ENCODE measurements at places on chromosomes 7 and 10. TPM values are rescaled to one million over a fixed set of nuclear protein-coding genes. Genes with fewer than 3 reads are reported as not detected.

The SLC13A1 gene
- total RNA-seq, result not detected

The LIPJ gene
- total RNA-seq, result not detected

The ZNF853 gene
- 18.3 TPM for total RNA-seq

The FBXL13 gene
- total RNA-seq, result 0.83 TPM

The FAM237B gene
- total RNA-seq, result not detected

The LCOR gene
- 22.6 TPM for total RNA-seq

The PRKAR1B gene
- 10.9 TPM for total RNA-seq

The ACTL6B gene
- total RNA-seq, result not detected

DNA sequence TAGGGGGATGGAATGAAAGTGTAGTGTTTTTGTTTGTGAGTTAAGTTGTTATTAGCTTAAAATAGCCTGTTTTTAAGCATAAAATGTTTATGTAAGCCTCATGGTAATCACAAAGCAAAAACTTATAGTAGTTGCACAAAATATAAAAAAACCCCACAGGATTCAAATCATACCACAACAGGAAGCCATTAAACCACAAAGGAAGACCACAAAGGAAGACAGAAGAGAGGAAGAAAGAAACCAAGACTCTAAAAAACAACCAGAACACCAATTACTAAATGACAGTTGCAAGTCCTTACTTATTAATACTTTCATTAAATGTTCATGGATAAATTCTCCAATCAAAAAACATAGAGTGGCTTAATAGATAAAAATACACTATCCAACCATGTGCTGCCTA lies 63.6 kb downstream of the ANKRD7 start:
- H3K36me3 ChIP-seq, result no peaks in the 10 kb centered on the region
- DNase-seq, result no peak
- H3K4me1 ChIP-seq, result no peaks in the 10 kb centered on the region
- no peaks in the 10 kb centered on the region for H3K27me3 ChIP-seq
- H3K27ac ChIP-seq, result no peak overlapping the region

DNA sequence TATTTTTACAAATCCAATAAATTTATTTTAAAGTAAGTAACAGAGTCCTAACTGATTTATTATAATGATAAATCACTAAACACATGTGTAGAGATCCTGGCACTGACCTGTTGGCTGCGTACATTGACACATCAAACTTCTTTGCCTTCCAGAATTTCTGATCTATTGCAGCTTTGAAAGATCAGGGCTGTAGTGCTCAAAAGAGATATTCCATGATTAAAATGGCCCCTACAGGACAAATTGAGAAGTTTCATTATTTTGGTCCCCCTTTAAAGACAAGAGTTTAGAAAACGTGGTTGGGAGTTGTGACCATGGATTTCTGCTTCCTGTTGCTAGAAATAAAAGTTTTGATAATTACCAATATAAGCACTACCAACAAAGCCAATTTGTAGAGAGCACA lies 87.7 kb upstream of the PDK4 start:
- H3K4me3 ChIP-seq, result no peak overlapping the region
- DNase-seq, result no peak
- H3K27me3 ChIP-seq, result peaks cover 37% of the 10 kb centered on the region
- H3K27ac ChIP-seq, result no peak overlapping the region
- H3K36me3 ChIP-seq, result no peaks in the 10 kb centered on the region

DNA sequence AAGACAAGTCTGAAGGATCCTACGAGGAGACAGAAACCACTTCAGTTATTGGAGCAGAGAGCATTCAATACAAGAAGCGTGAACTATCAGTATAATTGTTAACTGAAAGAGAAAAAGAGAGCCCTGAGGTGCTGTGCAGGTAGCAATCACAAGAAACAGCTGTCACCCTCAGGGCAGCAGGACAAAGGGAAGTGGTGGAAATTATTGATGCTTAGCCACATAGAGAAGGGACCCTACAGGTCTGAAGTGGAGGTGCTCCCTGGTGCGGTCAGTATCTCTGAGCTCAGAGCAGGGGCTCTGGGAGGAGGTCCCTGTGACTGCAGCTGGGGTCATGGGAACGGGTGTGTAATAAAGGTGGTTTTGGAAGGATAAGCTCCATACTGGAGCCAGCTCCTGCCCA lies 97.8 kb upstream of the KLF6 start:
- peaks cover 37% of the 10 kb centered on the region for H3K4me1 ChIP-seq
- no peak for DNase-seq
- H3K36me3 ChIP-seq, result no peaks in the 10 kb centered on the region

DNA sequence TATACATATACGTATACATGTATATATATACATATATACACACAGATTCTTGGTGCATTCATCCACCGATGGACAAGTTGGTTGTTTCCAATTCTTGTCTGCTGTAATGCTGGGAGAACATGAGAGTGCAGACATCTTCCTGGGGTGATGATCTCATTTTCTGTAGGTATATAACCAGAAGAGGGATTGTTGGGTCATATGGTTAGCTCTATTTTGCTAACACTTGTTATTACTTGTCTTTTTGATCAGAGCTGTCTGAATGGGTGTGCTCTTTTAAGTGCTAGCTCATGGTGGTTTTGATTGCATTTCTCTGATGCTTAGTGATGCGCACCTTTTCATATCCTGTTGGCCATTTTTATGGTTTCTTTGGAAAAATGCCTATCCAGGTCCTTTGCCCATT lies 106.4 kb downstream of the TAX1BP1 start:
- no peaks in the 10 kb centered on the region for H3K27me3 ChIP-seq
- H3K36me3 ChIP-seq, result no peaks in the 10 kb centered on the region
- no peak overlapping the region for H3K4me3 ChIP-seq
- H3K27ac ChIP-seq, result no peak overlapping the region
- no peak for DNase-seq

- no peaks in the 10 kb centered on the region for H3K27me3 ChIP-seq
- H3K36me3 ChIP-seq, result no peaks in the 10 kb centered on the region
- H3K4me1 ChIP-seq, result peaks cover 18% of the 10 kb centered on the region
- DNase-seq, result no peak
Measured at GRCh38 chr10:12568391-12569009, 219.2 kb downstream of the CAMK1D start.

- H3K27me3 ChIP-seq, result peaks cover 12% of the 10 kb centered on the region
- no peak for DNase-seq
- H3K27ac ChIP-seq, result no peak overlapping the region
- H3K4me3 ChIP-seq, result no peak overlapping the region
- H3K36me3 ChIP-seq, result peaks cover 4% of the 10 kb centered on the region
Measured at GRCh38 chr7:100171087-100171681, 2.8 kb upstream of the GAL3ST4 start.

DNA sequence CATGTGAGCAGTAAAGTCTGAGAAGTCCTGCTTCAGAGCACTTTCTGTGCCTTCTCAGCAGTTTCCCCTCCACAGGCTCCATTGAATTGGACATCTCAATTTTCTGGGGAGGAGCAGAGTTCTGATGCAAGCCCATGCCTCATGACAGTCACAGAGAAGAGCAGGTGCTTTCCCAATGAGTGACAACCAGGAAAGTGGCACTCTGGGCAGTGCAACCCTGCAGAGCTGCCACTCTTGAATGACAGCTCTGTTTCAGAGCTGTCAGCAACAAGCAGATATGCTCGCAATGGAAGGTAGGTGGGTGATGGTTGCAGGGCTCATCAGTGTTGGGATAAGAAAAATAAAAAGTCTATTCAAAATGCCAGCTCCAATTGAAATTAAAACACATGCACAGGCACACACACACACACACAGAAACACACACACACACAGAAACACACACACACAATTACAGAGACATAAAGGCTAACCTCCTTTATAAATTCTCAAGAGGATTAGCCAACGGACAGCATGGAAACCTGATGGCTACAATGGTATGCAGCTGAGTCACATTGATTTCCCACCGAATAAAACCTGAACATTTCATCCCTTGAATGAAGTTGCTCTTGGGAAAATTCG lies 50.5 kb downstream of the C10orf67 start:
- no peak overlapping the region for H3K4me3 ChIP-seq
- no peak overlapping the region for H3K27ac ChIP-seq
- H3K36me3 ChIP-seq, result no peaks in the 10 kb centered on the region

- H3K36me3 ChIP-seq, result peaks cover 6% of the 10 kb centered on the region
- H3K4me1 ChIP-seq, result peaks cover 12% of the 10 kb centered on the region
- H3K27ac ChIP-seq, result peak overlapping the region; percentile 90
- peaks cover 11% of the 10 kb centered on the region for H3K27me3 ChIP-seq
- DNase-seq, result no peak
Measured at GRCh38 chr7:100673942-100674410, 436 bp downstream of the GNB2 start.
